ENCODE measurements at places on chromosomes 4 and X.

GRCh38 chr4:139641218-139641617 is 24.4 kb upstream of the MGST2 start:
- DNase-seq, result no peak

GRCh38 chr4:97548186-97548585 is 595.1 kb downstream of the STPG2 start:
- no peak for DNase-seq

DNA sequence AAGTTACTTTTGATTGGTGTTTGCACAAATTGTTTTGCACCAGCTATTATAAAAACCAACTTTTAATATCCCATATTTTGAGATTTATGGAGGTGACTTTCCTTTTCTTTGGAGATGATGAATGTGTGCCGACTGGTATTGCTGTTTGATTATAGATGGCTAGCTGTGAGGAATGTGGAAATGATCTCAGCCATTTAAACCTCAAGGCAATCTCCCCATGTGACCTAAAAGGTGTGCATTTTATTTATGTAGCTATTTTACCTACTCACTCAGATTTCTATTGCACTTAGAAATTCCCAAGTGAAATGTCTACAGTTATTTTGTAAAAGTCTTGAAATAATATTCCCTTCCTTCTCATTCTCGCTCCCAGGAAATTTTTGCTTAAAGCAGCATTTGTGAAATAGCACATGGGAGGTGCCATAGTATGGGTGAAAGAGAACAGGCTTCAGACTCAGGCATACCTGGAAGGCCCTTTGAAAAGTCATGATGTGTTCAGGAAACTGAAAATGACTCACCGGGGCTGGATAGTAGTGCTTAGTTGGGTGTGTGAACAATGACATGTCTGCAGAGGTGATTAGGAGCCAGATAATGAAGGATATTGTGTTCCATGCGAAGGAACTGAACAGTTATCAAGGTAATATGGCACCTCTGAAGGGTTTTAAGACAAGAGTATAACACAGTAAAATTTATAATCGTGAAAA is 247.6 kb downstream of the CBLL2 start:
- no peak for DNase-seq

DNA sequence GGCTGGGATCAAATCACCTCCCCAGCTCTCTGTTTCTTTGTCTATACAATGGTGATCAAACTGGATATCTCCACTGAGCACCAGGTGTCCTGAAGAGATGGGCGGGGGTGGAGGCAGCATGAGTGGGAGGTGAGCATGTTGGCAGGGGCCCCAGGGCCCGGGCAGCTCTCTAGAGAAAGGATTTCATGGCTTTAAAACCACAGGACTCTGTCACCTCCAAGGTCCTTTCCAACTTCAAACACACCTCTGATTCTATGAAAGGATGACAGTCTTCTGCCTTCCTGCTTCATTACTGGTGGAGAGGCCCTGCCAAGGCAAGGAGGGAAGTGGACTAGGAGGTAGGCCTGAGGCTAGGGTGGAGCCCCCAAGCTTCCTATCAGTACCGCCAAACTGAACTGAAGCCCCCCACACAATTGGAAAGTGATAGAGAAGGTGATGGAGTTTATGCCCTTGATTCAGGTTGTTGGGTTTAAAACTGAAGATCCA is 38.6 kb downstream of the TRIM2 start:
- no peak for DNase-seq

DNA sequence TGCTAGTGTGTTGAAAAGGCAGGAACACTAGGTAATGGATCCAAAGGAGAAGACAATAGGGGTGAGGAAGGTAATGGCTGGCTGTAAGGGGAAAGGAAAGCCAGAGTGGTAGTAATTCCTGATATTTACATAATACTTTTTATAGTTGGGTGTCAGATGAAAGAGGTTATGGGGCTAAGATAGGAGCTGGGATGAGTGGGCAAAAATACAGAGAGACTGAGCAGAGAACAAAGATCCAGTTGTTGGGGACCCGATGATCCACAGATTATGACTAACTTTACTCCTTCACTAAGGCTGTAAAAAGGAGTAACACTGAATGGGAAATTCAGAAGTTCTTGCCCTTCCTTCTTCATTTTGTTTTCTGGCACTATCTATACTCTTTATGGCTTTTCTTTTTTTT is 138.2 kb downstream of the KLHL13 start:
- no peak for DNase-seq

- no peak for DNase-seq
Observed at GRCh38 chrX:33205321-33205720, 6.0 kb downstream of the DMD start.

DNA sequence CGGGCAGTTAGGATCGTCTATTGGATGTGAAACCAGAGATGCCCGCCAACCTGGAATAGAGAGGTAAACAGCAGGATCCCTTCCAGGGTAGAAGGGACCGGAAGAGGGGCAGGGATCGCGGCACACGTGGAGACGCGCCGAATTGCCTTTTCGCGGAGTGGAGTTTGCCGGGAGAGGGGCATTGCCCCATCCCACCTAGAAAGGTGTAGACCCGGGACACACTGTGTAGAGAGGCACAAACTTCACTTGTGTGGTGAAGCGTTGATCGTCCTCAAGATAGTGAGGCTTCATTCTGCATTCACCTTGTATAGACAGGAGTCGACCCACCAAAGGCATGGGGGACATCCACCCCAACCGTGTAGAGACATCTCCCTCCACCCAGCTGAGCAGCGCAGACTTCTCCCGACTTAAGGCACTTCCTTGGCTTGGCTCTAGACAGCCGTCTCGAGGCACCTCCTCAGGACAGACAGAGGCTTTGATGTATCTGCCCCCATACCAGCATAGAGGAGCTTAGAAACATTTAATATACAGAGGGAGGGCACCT is 410 bp downstream of the GNL3L start:
- no peak for DNase-seq

GRCh38 chr4:2442175-2442993 is 23.6 kb downstream of the CFAP99 start:
- DNase-seq, result no peak

- DNase-seq, result peak; percentile 65
Observed at GRCh38 chrX:39519030-39519488, 578.7 kb downstream of the BCOR start.

DNA sequence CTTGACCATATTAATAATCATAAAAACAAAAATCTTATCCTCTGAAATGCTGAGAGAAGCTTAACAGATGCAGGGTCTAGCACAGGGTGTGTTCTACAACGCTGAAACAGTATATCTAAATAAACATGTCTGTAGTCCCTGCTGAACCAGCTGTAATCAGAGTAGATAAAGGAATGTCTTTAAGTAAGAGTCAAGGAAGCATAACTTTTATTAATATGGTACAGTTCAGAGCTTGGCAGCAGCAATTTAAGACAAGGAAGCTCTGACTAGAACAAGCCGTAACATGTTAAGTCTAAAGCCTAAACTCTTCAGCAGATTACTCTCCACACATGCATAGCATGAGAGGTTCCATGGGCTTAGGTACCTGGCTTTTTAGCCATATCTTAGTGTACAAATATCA is 36.1 kb downstream of the NFKB1 start:
- no peak for DNase-seq

DNA sequence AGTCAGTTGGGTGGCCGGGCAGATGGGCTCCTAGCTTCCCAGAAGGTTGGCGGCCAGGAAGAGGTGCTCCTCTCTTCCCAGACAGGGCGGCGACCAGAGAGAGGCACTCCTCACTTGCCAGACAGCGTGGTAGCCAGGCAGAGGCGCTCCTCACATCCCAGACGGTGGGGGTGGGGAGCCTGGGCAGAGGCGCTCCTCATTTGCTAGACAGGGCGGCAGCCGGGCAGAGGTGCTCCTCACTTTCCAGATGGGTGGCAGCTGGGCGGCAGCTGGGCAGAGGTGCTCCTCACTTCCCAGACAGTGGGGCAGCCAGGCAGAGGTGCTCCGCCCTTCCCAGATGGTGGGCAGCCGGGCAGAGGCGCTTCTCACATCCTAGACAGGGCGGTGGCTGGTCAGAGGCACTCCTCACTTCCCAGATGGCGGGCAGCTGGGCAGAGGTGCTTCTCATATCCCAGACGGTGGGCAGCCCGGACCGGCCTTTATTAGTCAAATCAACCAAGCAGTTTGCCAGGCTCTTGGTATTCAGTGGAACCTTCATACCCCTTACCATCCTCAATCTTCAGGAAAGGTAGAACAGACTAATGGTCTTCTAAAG is 13.5 kb upstream of the NONO start:
- DNase-seq, result no peak

DNA sequence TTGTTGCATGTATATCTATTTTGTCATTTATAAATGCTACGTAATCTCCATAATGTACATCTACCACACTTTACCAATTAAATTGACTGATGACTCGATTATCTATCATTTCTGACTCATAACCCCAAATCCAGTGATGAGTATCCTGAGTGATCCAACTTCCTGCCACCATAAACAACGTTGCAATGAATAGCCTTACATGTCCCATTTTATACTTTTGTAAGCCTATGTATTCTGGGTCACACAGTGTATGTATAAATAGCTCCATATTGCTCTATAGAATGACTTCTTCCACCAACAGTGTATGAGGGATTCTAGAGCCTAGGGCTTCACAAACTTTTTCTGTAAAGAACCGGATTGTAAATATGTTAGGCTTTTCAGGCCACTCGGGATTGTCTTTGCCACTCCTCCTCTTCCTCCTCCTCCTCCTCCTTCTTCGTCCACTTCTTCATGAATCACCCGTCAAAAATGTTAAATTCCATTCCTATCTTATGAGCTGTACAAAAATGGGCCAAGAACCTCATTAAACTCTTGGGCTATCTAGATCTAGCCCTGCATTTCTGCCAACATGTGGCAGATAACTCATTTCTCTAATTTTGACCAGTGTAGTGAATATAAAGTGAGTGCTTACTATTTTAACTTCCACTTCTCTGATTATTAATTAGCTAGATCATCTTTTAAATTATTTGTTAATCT is 672.2 kb upstream of the AMOT start:
- DNase-seq, result peak; percentile 65

DNA sequence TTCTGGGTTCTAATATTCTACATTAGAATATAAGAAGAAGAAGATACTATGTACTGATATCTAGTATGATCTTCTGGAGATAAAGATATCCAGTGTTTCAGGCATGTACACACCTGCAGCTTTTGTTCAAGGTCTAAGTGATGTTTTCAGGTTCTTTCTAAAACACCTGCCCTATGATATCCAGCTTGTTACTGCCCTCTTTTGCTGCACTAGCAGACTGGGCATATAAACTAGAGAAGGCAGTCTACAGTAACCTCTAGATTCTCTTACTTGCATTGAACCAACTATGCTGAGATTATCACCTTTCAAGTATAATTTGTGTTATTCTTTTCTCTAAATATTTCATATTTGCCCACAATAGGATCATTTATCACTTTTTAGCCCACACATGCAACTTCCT is 1.9 kb upstream of the FRYL start:
- no peak for DNase-seq

DNA sequence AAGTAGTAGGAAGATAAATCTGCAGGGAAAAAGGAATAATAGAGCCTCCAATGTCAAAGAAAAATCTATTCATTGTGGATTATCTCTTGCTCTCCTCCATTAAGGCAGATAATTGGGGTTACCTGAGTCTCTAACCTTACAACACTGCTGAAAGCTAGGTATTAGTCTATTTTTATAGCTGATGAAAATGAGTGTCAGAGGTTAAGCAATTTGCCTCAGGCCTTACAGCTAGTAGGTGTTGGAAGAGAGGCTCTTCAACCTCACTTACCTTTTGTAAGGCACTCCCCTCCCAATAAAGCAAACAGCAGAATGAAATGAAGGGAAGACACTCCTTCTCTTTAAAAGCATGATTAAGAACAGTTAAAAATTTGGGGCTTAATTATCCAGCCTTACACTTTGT is 45.4 kb upstream of the GAB1 start:
- no peak for DNase-seq

GRCh38 chrX:110414679-110415439 is 56.2 kb downstream of the RTL9 start:
- DNase-seq, result peak; percentile 50

- DNase-seq, result no peak
Observed at GRCh38 chr4:157722146-157722545, 450.7 kb downstream of the GASK1B start.

- no peak for DNase-seq
Observed at GRCh38 chr4:76215077-76215476, 1.5 kb upstream of the SCARB2 start.

DNA sequence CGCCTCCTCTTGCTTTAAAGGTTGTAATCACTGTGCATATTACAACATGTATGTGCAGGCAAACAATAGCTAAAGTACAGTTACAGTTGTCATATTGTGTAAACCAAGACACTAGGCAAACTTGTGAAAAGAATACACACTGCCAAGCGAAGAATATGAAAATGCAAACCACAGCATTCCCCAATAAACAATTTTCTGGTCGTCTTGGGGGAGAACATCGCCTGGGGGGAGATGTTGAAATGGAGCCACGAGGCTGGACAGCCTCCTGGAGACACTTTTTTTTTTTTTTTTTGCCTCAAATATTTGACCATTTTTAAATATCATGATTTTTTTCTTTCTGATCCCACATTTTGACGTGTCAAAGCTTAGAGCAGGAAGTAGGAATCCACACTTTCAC is 51.7 kb upstream of the PDLIM3 start:
- DNase-seq, result no peak

- DNase-seq, result peak; percentile 8
Observed at GRCh38 chr4:42617030-42617429, 39.9 kb downstream of the ATP8A1 start.

Data from astrocyte of the hippocampus (primary cell).